Omental fat pad (tissue), 4 donors: ENCODE measurements at places on chromosomes 7 and 10. TPM values are rescaled to one million over a fixed set of nuclear protein-coding genes. Genes with fewer than 3 reads are reported as not detected.
A peak's percentile ranks its signal among the peaks of the same experiment; 100 is the strongest.

DNA sequence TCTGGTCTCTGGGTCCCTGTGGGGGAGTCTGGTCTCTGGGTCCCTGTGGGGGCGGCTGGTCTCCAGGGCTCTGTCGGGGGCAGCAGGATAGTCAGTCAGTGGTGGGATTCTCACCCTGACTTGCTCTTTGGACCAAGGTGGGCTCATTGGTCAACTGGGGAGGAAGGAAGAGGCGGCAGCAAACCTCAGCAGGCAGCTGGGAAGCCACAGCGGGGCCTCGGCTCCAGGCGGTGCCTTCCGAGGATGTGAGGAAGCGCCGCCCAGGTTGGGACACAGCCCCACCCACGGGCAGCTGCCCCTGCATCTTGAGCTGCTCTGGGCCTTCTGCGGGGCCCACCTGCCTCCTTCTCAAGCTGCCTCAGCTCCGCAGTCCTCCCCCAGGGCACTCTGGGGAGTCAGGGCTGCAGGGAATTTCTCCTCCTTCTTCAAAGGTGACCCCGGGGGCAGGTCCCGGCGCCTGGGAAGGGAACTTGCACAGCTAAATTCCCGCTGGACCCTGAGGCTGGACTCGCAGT is 20.4 kb upstream of the KNDC1 start:
- no peak for DNase-seq

DNA sequence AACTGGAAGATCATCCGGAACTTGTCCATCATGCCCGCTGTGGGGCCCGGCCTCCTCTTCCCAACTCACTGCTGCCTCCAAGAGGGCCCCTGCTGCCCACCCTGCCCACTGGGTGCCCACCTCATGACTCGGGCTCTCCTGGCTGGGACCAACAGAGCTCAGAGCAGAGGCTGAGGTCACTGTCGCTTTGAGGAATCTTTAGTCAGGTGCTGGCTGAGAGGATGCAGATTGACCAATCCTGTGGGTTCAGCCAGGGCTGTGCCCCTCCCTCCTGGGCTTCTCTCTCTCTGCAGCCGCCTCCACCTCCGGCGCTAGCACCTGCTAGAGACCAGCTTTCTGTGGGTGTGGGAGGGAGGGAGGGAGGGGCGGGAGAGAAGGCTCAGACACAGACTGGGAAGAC is at the start of gene CALHM1:
CALHM1 (minus strand) TSS at position 181 of the 400 bp plus-strand sequence; CDS start at position 32, 149 bp downstream.
- DNase-seq, result no peak

DNA sequence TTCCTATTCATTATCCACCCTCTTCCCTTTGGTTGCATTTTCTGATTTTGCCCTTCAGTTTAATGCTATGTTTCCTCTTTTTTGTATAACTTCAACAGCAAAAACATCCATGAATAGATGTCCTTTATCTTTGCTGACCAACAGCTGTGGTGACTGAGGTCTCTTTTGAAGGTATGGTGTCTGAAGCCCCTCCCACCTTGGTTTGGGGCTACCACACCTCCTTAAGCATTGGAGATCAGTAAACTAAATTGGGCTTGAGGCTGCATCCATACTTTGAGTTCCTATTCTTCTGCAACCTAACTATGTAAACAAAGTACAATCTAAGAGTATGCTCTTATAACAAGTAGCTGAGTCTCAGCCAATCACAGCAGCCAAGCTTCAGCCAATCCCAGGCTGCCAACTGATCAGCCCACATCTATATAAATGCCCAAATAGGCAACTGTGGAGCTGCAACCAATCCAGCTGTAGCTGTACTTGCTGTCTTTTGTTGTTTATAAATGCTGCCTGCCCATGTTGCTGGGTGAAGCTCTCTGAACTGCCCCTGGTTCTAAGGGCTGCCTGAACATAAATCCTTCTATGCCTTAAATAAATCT is 69.4 kb upstream of the PDLIM1 start:
- DNase-seq, result no peak

- DNase-seq, result no peak
Observed at GRCh38 chr7:92884218-92884617, 47.8 kb upstream of the CDK6 start.

DNA sequence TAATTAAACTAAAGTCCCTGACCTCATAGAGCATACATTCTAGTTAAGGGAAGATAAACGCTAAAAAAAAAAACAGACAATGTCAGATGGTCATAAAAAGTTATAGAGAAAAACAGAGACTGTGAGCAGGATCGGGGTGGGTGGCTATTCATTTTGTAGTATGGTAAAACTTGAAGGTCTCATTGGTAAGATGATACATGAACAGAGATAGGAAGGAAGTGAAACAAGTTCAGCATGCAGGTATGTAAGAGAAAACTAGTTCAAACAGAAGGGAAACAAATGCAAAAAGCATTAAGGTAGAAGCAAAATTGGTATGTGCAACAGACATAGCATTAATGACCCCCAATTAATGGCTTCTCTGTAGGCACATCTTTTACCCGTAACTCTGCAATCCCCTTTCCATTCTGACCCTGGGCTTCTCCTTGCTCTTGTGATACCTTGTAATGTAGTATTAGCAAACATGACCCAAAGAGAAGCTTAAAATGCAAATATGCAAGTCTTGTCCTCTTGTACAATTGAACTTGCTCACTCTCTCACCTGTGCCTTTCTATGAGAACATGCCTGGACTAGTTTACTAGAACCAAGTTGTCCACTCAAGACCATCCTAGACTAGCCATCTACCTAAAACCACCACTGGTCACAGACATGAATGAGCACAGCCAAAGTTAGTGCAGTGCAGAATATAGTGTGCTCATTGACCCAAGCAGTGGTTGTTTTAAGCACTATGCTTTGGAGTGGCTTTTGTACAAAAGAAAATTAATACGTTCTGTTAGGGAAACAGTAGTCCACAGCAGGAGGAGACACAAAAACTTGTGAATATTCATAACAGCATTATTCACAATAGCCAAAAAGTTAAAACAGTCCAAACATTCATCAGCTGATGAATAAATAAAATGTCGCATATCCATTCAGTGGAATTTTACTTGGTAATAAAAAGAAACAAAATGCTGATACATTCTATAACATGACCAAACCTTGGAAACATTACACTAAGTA is 57.0 kb downstream of the BRAF start:
- DNase-seq, result no peak

DNA sequence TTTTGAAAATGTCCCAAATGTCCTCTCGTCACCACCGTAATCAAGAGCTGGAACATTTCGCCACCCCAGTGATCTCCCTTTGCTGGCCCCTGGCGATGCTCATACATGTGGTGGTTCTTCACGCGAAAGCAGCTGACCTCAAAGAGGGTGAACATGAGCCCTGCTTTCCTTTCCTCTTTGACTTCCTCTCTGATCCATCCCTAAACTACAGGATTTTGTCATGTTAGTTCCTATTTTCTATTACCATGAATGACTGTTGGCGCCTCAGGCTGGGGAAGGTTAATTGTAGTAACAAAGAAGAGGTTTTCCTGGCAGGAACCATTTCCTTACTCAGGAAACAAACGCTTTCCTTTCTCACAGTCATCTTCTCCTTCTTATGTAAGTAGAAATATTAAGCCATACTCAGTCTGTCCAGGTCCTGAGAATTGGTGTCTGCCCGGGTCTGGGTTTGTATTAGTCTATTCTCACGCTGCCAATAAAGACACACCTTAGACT is 114.5 kb downstream of the INSYN2A start:
- DNase-seq, result no peak

DNA sequence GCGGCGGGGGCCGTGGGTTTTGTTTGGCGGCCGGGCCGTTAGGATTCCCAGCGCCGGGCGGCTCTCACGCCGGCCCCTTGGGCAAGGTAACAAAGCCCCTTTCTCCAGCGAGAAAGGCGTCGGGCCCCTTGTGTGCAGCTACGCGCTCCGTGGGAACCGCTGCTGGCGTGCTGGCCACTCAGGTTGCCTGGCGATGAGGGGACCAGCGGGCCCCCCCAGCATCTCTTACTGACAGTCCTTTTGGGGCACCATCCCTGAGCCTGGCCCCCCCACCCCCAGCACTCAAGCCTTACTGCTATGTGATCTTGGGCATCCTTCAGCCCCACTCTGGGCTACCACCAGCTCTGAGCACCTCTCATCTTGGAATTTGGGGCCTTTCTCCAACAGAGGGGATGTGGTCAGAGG is 1.8 kb downstream of the LFNG start:
- DNase-seq, result no peak

- DNase-seq, result no peak
Observed at GRCh38 chr7:31991846-31992245, 78.4 kb downstream of the PDE1C start.

GRCh38 chr7:77580762-77581350 is 43.8 kb downstream of the PTPN12 start:
- DNase-seq, result no peak

- DNase-seq, result no peak
Observed at GRCh38 chr10:97759158-97759887, 12.5 kb downstream of the SFRP5 start.

DNA sequence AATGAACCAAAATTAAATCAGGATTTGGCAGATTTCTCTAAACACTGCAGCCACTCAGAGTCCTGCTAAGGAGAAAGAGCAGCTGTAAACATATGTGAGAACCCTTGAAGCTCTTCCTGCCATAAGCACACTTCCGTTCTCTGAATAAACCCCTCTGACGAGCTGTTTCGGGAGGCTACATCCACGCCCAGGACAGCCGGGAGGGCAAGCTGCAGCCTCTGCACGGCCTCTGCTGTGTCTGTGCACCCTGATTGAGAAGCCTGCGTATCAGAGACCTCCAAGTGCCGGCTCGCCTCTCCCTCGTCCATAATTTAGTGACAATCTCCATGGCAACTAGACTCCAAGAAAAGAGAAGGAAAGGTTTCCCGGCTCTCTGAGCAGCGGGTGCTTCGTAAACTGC is 114.4 kb downstream of the PTPRN2 start:
- no peak for DNase-seq

DNA sequence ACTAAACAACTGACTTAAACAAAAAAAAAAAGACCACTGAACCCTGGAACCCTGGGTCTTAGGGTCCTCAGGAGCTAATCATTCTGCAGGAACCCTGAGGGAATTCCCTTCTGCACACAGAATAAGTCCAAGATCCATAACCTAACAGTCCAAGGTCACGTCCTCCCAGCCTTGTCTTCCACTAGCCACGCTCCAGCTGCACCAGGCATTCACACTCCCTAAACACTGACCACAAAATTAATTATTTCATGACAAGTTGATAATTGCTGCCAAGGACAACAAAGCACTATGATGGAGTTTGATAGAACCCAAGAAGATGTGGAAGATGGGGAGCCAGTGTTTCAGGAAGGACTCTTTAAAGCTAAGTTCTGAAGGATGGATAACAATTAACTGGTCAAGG is 130.6 kb downstream of the SH3PXD2A start:
- no peak for DNase-seq

GRCh38 chr10:125536236-125536635 is 146.7 kb downstream of the TEX36 start:
- DNase-seq, result no peak

- DNase-seq, result no peak
Observed at GRCh38 chr7:2631946-2632732, at the start of gene TTYH3. TSS of gene TTYH3 (plus strand) at chr7:2631986. CDS start at chr7:2632156, 170 bp downstream.

DNA sequence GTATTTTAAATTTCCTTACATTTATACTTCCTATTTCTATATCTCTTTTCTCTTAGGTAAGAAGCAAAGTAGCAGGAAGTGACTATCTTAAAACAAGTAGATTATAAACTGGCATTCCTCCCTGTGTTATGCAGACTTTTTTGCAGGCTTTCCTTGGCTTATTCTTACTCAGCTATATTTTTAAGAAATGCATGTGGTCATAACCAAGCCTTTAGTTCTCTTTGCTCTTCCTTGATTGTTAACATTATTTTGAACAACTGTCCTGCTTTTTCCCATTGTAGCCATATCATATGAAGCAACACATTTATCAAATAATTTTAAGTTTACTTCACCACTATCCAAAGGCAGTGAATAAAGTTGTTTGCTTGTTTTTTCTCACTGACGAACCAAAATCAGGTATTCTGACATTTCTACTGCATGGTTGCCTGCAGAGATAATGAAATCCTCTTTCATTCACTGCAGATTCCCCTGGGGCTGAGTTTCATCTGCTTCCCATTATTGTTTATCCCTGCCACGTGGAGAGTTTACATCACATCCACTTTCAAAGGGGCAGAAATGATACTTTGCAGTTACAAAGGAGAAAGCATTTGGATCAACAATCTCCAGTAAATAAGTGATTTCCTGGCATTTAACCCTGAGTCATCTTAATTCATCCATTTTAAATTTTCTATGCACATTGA is 389.9 kb upstream of the SEMA3C start:
- no peak for DNase-seq

DNA sequence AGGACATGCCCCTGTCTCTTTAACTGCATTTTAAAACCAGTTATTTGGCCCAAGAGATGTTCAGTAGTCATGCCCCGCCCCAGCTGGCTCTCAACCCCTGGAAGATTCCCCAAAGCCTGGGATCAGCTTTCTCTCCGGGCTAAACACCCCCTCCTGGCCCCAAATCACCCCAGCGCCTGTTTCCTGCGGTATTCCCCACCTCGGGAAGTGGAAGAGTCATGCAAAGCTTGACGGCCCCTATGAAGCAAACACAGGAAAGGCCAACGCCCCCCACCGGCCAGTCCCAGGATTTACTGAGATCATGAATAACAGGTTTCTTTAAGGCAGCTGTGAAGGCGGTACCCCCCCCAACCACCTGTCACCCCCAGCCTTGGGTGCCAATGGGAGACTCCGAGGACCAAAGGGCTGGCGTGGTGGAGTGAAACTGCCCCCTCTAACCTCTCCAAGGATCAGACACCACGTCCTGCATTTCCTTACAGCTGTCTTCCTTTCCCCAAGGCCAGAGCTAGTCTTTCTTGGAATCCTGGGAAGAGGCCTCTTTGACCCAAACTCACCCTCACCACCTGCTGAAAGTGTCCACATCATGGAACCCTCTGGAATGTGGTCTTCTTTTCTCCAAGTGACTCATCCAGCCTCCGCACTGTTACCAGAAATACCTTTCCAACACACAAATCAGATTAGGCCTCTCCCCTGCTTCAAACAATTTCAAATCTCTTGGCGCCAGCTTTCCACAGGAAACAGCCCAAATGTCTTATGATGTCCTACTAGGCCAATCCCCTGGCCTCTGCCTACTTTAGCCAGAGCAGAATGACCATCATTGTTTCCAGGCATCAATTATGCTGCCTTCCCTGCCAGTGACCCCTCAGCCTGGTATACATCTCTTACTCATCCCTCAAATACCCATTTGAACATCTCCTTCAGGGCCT is 301.5 kb downstream of the ZEB1 start:
- DNase-seq, result peak; percentile 53

GRCh38 chr10:97063271-97063982 is 122.3 kb downstream of the SLIT1 start:
- no peak for DNase-seq

DNA sequence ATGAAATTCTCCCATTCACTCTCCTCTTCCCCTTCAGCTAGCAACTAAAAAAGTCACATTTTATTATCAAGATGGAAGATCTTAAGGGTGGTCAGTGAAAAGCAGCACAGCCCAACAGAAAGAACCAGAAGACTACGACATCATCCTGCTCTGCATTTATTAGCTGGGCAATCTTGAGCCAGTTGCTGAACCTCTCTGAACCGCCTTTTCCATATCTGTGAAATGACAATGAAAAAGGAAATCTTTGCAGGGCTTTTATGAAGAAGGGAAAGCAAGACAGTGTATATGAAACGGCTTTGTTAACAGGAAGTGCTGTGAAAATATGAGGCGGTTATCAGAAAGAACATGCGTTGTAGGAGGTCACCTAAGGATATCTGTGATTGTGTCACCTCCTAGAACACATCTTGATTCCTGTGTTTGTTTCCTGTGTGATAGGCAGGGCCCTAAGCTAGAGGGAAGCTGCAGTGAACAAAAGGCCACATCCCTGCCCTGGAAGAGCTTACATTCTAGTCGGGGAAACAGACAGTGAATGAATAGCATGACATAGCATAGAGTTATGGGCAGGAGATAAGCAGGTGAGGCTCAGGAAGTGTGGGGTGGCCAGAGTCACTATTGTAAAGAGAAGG is 36.0 kb upstream of the KCNMA1 start:
- no peak for DNase-seq

The RAMP3 gene
- total RNA-seq, result 72.9 TPM

The GSTO2 gene
- total RNA-seq, result 0.25 TPM

The STEAP1B gene
- 4.4 TPM for total RNA-seq
